ENCODE measurements at places on chromosomes 4 and X.

DNA sequence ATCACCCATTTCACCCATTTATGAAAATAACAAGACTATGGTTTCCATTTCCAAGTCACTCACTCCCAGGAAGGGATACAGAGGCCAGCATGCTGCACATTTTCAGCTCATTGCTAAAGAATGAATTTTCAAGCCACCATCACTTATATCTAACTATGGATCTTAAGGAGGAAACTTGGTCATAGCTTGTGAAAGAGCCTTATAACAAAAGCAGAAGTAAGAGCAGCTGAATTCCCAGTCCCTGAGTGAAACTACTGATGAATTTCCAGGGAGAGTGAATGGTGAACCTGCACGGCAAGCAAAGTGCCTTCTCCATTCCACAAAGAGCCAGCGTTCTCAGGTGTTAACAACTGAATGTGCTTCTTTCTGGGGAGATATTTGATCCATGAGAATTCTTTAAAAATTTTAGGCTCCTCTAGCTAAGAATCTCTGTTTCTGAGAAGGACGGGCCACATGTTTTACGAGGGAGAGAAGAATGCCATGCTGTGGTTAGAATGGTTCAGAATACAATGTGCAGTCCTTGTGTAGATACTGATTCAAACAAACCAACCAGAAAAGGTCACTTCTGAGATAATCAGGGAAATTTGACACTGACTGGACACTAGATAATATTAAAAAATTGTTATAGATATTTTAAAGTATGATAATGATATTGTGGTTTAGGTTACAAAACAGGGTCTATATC, 24.0 kb downstream of the BTC start:
- DNase-seq: no peak

- DNase-seq: no peak
These were observed 8.8 kb downstream of the DIPK2B start for GRCh38 chrX:45191820-45192409.

GRCh38 chr4:104330125-104330905, 164.4 kb downstream of the CXXC4 start:
- DNase-seq: no peak

GRCh38 chr4:107618656-107619055, 101.4 kb downstream of the PAPSS1 start:
- no peak for DNase-seq

- no peak for DNase-seq
These were observed 45.0 kb downstream of the CPLX1 start for GRCh38 chr4:780716-781492.

GRCh38 chrX:110915570-110915969, 120.0 kb upstream of the CHRDL1 start:
- no peak for DNase-seq

GRCh38 chr4:100881283-100881682, 363.5 kb upstream of the EMCN start:
- no peak for DNase-seq

DNA sequence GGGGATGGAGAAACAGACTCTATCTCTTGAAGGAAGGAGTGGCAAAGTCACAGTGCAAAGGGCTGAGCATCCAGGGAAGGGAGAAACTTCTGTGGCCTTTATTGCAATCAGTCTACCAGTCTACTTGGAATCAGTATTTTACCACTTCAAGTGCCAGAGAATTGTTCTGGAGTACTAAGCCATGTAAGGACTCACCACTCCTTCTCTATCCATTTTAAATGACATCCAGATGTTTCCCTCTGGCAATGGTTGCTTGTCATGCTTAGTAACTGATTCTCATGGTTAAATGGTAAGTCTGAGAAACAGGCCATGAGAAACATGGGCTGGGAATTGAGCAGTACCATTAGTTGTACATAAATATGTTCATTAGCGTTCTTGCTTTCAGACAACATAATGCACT, 21.1 kb upstream of the SMIM10 start:
- DNase-seq: no peak

GRCh38 chr4:184825896-184826690, at the start of gene ACSL1:
Gene ACSL1, minus strand, starts transcription at chr4:184825968. Its CDS starts 22,454 bp downstream, at chr4:184803514.
- peak; percentile 74 for DNase-seq

DNA sequence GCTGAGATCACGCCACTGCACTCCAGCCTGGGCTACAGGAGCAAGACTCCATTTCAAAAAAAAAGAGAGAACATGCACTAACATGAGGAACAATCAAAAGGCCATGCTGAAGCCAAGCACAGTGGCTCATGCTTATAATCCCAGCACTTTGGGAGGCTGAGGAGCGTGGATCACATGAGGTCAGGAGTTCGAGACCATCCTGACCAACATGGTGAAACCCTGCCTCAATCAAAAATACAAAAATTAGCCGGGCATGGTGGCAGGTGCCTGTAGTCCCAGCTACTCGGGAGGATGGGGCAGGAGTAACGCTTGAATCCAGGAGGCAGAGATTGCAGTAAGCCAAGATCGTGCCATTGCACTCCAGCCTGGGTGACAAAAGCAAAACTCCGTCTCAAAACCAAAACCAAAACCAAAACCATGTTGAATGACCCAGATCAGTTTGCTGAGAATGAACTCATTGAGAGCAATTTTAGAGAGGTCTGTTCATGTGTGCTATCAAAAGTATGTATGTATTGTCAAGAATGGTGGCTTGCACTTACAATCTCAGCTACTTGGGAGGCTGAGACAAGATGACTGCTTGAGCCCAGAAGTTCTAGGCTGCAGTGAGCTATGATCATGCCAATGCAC, 44.8 kb downstream of the PDS5A start:
- no peak for DNase-seq
